Activated T-helper 1 cell treated with anti-CD3 and anti-CD28 coated beads, Interleukin-2, amount 50 U/mL, for 16 hours (primary cell): ENCODE measurements at places on chromosomes 5 and 9.

GRCh38 chr9:2413160-2413805, 208.3 kb upstream of the VLDLR start:
- no peak for DNase-seq

- no peak for DNase-seq
These were observed 67.0 kb downstream of the CAST start for GRCh38 chr5:96729156-96729555.

- DNase-seq = no peak
These were observed 115.8 kb downstream of the MAPKAP1 start for GRCh38 chr9:125591245-125591644.

GRCh38 chr5:22258139-22258538, 595.0 kb downstream of the CDH12 start:
- no peak for DNase-seq

GRCh38 chr5:84825606-84826005, 440.9 kb upstream of the EDIL3 start:
- no peak for DNase-seq

DNA sequence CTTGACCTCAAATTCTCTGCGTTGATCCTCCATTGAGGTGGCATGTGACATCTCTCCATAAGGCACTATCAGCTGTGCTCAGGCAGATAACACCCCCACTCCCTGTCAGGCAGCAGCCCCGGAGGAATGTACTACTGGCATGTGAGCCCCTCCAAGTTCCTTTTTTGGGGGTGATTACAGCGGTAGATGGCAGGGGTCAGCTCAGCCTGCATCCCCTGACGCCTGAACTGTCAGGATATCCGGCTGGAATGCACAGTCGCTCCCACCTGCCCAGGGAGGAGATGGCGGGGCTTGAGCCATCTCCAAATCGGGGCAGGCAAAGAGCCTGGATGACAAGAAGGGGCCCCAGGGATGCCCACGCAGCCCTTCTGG, 40.8 kb downstream of the FAM78A start:
- DNase-seq = no peak

- DNase-seq = no peak
These were observed 881 bp downstream of the TNFAIP8 start for GRCh38 chr5:119356612-119357188.
